Activated T-helper 1 cell treated with Interleukin-2 at 50 U/mL for 16 hours (primary cell): ENCODE measurements at places on chromosomes 2 and 18.

GRCh38 chr2:157307021-157307420 is 18.6 kb downstream of the ERMN start:
- no peak for DNase-seq

- DNase-seq = no peak
These were observed 13.1 kb downstream of the CROCC2 start for GRCh38 chr2:240919161-240919781.

DNA sequence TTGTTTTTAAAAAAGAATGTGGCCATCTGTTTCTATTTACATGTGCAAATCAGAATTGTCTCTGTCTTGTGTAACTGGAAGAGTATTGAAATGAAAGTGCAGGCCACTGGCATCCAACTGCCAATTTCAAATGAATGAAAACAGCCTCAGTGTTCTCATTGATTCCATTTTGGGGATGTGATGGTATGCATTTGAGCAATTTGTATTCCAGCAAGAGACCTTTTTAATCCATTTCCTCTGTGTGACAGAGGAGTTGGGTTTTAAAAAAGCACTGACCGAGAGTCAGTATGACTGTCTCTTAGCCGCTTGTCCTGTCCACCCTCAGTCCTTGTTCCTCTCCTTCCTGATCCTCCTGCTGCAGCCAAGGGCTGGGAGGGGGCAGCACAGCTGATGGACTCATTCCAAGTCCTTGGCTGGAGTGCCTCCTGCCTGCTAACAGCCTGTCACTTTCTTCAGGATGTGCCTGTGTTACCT is 50.0 kb downstream of the ASAP2 start:
- DNase-seq = no peak

DNA sequence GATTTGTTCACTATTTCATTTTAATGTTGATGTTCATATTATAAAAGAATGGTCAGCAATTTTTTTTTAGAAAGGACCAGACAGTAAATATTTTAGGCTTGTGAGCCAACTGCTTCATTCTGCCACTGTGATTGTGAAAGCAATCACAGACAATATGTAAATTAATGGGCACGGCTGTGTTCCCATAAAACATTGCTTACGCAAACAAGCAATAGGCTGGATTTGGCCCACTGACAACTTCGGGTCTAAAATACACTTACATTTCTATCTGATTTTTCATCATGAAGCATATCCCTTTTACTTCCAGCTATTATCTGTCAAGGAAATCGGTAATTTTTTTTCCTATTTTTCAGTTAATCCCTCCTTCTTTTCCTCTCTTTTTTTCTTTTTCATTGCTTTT is 182.2 kb upstream of the CDH2 start:
- DNase-seq = no peak

- DNase-seq = no peak
These were observed 1269.4 kb upstream of the CHAC2 start for GRCh38 chr2:52498077-52498750.

- no peak for DNase-seq
These were observed 80.4 kb downstream of the EPB41L3 start for GRCh38 chr18:5463390-5463789.

DNA sequence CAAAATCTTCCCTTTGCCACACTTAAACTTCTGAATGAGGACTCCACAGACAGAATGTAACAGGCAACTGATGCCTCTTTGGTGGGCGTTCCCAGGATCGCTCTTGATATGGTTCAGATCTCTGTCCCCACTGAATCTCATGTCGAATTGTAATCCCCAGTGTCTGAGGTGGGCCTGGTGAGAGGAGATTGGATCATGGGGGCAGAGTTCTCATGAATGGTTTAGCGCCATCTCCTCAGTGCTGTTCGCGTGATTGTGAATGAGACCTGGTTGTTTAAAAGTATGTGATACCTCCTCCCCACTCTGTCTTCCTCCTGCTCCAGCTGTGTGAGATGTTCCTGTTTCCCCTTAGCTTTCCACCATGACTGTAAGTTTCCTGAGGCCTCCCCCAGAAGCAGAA is 111.1 kb upstream of the SLC66A3 start:
- no peak for DNase-seq

GRCh38 chr2:85308896-85309555 is 18.8 kb downstream of the TGOLN2 start:
- no peak for DNase-seq

- no peak for DNase-seq
These were observed 325.5 kb downstream of the IRS1 start for GRCh38 chr2:226474131-226474530.

GRCh38 chr2:163574309-163574708 is 161.5 kb downstream of the FIGN start:
- no peak for DNase-seq

DNA sequence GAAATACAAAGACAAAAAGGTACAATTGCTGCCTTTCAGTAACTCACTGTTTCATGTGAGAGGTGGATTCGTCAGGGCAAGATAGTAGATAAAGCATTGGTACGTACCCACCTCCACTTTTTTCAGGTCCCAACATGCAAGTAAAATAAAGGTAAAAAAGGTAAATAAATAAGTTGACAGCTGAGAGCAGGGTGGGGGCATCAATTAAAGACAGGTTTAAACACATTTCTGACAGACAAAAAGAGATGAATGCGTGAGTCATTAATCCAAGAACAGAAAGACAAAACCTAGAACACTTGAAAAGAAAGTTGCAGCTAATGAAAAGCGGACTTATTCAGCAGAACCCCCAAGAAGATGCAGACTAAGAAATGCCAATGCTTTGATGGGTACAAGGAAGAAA is 979.6 kb upstream of the CDH2 start:
- DNase-seq = no peak

DNA sequence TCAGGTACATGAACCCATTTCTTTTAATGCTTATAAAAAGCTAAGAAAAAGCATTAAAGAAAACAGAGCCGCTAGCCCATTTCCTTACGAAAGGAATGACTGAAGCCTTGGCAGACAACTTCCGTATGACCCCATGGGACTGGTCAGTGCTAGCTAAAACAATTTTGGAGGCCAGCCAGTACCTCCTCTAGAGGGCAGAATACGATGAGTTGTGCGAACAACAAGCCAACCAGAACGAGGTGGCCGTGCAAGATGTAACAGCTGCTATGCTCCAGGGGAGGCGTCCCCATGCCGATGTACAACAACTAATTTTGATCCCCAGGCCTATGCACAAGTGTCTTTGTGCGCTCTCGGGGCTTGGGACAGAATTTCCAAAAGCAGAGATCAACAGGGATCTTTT is 16.7 kb downstream of the MAP3K2 start:
- DNase-seq = no peak

DNA sequence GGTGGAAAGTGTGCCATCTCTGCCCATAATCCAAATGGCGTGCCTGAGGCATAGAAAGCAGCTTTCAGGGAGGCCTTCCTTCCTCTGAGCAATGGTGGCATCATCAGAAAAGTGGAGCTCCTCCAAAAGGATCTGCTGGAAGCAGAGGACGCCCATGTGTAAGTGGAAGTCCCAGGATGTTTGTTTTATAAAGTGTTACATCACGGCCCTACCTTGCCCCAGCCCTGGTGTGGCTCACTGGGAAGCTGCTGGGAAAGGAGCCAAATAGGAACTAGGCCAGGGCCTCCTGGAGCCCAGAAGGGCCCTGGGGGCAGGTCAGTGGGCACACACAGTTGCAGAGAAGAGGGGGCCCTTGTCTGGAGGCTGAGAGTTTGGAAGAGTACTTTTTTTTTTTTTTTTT is 4.2 kb upstream of the ODC1 start:
- no peak for DNase-seq

DNA sequence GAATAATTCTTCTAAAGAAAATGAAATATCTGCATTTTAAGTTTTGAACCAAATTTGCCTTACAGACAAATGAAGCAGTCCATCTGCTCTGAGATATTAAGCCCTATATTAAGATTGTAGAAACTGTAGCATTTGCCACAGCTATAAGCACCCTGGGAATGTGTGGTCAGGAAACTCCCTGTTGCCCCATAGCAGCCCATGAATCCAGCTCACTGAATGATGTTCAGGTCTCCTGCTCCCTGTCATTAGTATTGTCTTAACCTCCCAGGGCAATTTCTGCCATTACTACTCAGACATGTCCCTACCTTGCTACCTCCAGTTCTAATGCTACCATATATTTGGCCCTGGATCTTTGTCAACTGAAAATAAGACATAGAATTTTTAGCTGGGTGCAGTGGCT is 41.1 kb downstream of the CDK15 start:
- DNase-seq = no peak

DNA sequence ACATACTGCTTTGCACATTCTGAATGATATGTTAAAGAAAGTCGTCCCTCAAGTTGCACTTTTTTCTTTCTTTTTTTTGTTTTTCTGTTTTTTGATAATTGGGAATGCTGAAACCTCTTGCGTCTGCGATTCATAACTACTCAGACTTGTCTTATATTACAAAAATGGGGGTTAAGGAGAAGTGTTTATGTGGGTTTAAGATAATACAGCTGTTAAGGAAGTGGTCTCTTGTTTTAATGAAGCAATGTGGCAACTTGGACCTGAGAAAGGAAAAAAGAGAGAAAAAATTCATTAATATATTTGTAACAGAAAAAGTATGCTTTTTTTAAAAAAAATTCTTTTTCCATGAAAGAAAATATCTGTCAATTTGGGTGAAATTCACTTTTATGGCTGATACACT is 268.5 kb upstream of the CCDC68 start:
- no peak for DNase-seq
